ENCODE measurements at places on chromosomes 3 and 15.

DNA sequence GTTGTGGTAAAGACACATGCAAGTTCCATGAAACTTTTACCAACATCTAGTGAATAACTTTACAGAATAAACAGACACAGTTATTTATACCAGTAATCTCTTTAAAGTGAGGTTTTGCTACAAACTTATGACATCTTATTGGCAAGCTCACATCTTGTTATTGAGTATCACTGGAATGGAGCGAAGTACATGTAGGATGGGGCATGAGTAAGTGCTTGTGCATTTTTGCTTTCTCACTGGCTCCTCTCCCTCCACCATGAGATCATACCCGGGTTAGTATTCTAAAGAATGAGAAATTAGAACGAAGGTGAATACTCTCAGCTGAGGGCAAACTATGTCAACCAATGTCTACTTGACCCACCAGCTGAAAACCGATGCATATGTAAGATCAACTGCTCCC lies 193.3 kb upstream of the ZNF717 start:
- DNase-seq, result no peak

- DNase-seq, result no peak
These were observed 23.0 kb downstream of the PLSCR1 start for GRCh38 chr3:146521394-146521793.

- DNase-seq, result no peak
These were observed 12.7 kb upstream of the GHRL start for GRCh38 chr3:10305331-10305902.

DNA sequence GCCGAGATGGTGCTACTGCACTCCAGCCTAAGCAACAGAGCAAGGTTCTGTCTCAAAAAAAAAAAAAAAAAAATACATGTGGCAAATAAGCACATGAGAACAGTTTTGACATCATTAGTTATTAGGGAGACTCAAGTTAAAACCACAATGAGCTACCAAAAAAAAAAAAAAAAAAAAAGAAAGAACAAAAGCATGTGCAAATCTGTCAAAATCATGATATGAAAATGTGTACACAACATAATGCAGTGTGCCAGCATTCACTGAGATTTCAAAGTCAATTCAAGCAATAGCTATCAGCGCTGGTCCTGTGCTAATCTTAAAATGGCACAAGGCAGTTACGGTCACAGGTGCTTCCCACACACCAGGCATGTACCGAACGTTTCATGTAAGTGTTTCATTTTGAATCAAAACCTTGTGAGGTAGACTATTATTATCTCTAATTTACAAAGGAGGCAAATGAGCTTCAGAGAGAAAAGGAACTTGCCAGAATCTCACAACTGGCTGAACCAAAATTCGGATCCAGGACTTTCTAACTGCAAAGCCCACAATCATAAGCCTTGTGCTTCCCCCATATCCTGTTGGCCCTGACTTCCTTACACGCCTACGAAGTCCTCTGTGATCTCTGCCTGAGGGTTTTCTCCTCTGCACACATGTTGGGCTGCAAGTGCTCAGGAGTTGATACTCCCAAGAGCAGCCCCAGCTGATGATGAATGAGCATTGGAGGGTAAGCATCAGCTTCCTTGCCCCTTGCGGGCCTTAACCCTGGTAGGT lies 200.1 kb upstream of the PROK2 start:
- DNase-seq, result no peak

DNA sequence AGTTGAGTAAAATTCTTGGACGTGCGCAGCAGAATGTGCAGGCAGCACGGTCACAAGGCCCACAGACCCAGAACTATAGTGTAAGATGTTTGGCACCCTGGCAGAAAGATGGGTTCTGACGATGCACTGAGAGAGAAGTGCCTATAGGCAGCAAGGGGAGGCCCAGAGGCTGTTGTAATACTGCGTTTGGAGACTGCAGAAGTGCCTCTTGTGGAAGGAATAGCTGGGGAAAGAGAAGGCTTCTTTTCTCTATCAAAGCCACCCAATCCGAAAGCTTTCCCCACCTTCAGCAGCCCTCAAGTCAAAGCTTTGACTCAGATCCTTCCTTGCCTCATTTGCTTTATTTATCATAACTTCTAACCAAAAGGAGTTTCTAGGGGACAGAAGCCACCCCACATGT lies 5.2 kb upstream of the SIN3A start:
- no peak for DNase-seq

GRCh38 chr3:55619046-55619808 lies 132.1 kb upstream of the WNT5A start:
- DNase-seq, result peak; percentile 34

- DNase-seq, result no peak
These were observed 13.0 kb upstream of the APOD start for GRCh38 chr3:195596765-195597171.

- no peak for DNase-seq
These were observed 26.1 kb downstream of the ITGB5 start for GRCh38 chr3:124861041-124861440.

DNA sequence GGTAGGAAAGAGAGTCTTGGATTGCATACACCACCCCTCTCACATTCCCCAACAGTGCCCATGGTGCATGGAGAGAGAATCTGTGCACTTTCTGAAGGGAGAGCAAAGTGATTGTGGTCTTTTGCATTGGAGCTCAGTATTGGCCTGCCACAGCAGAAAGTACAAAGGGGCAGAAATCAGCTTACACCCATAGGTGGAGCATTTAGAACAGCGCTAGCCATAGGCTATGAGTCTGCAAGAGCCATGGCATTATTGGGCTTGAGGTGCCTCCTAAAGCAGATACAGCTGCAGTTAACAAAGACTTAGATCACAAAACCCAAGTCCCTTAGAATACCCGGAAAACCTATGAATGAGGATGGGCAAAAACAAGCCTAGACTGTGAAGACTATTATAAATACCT lies 21.8 kb downstream of the SI start:
- DNase-seq, result no peak

GRCh38 chr15:101773496-101774100 lies 29.7 kb upstream of the OR4F6 start:
- DNase-seq, result no peak

- DNase-seq, result no peak
These were observed 11.1 kb downstream of the CAPN7 start for GRCh38 chr3:15217011-15217671.

DNA sequence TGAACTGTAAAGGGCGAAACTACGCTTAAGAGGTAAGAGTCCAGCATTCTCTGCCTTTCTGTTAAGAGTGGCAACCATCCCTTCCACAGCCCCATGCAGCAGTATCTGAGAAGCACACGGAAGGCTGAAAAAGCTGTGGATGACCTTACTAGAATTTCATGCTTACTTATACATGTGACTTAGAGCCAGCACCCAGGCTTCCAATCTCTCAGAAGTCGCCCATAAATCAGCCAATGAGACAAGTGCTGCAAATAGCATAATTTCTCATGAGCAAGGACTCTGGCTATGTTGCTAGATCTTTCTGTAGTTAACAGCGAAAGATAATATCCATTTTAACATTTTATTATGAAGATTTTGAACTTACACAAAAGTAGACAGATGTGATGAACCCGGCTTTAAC lies 65.3 kb downstream of the IGF2BP2 start:
- no peak for DNase-seq

GRCh38 chr3:195549931-195550519 lies 6.9 kb upstream of the PPP1R2 start:
- no peak for DNase-seq

DNA sequence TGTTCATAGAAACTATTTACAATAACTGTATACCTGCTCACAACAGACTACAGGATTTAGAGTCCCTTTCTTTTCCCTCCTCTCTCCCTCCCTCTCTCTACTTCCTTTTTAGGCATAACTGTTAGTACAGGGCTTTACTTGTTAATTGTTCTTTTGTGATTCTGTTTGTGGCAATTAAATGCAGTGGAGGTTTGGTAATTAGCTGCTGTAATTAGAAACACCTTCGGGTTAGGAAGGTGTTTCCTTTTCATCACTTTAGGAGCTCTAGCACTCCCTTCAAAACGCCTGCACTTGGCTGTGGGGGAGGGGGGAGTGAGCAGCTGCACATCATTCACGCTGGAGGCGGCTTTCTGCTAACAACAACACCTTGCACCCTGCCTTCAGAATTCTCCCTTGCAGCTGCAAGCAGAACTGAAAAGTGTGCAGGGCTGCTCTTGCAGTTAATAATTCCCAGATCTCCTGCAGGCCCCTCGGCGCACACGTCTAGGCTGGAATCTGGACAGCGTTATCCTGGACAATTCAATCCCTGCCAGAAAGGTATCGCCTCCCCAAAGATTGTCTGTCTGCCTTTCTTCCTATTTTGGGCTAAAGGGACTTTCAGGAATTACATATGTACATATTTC lies 242.6 kb upstream of the RGMA start:
- no peak for DNase-seq

- no peak for DNase-seq
These were observed 71.9 kb downstream of the FOXB1 start for GRCh38 chr15:60076045-60076444.

DNA sequence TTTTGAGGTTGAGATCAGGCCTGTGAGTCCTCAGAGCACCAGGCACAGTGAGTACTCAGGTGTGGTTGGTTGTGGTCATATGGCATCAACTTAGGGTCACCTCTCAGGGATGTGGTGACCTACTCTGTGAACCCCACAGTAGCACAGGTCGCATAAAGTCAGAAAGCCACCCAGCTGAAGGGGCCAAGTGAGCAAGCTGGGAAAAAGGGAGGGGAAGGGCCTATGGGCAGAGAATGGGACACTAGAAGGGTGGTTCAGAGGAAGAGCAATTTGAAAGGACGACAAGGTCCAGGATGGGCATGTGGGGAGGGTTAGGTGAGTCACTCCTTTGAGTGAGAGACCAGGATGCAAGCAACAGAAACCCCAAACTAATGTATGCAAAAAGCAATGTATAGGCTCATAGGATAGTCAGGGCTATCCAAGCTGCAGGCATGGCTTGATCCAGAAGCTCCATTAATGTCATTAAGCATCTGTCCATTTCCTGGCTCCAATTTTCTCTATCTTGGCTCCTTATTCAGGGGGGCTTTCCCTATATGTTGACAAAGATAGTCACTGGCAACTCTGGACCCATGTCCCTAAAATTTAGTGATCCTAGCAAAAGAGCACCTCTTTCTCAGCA lies 33.5 kb downstream of the HMCES start:
- DNase-seq, result no peak

DNA sequence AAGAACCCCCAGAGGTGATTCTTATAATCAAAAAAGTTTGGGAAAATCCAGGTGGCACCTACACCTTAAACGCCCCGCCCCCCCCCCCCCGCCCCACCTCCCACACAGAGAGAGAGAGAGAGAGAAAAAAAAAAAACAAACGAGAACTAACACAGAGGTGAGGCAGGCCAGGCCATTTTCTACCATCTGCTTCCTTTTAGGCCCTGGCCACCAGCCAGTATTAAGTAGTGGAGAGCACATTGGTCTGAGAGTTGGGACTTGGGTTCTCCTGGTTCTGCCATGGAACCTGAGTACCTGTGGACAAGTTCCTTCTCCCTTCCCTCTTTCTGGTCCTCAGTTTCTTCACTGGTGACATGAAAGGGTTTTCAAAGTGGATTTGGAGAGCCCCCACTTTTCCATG lies 60.6 kb downstream of the SLC6A11 start:
- DNase-seq, result no peak

- DNase-seq, result peak; percentile 66
These were observed 37.9 kb downstream of the UBR1 start for GRCh38 chr15:43067717-43068461.

DNA sequence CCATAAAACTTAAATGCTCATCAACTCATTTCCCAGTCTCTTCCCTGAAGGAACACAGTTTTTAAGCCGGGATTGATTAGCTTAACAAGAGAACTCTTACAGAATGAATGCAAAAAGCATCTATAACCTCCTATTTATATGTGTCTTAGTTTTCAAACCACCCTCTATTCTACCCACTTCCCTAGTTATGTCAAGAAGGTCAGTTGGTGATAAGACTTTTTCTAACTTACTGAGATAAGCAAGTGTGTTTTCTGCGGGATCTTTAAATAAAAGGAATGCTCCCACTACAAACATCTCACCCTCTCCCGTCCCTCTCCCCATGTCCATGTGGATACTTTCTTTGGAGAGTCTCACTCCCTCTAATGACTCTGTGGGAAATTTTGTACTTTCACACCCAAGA lies 218.5 kb downstream of the SV2B start:
- no peak for DNase-seq

DNA sequence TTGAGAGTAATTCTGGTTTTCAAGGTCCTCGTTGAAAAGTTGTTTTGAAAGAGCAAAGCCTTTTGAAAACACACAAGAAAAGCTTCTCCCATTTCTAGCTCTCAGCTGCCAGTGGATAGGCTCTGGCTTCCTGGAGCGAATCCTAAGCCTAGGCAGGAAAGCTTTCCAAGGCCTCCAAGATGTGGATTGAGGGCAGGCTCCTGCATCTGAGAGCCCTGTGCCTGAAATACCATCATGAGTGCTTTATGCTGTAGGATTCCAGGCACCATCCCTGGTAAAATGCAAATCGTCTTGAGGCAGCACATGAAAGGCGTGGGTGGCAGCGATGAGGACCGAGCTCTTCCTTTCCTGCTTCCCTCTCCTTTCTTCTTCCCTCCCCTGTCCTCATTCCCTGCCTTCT lies 60.7 kb upstream of the CORO2B start:
- no peak for DNase-seq

DNA sequence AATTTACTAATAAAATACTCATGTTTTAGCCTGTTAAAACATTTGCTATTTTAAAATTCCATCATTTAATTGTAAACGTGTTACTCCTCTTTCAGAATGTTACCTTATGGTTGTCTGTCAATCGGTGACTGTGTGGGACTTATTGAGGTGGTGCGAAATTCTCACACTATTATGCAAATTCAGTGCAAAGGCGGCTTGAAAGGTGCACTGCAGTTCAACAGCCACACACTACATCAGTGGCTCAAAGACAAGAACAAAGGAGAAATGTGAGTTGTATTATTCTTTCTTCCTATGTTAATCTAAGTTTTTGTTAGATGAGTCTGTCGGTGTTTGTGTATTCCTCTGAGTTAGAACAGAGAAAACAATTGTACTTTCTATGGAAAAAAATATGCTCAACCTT lies 21.7 kb downstream of the KCNMB3 start:
- no peak for DNase-seq

DNA sequence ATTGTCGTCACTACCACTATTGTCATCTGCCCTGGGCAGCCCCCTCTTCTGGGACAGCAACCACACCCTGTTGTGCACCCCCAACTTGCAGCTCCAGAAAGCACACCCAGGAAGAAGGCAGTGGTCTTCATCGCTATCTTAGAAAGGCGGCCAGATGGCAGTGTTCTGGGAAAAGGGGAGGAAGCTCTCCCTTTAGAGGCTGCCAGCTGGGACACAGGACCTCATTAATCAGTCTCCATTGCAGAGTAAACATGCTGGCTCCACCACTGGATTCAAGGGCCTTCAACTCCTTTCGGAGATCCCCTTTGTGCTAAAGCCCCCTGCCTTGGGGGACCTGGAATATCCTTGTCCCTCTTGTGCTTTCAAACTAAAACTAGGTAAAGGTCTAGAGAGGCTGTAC lies 199.3 kb upstream of the LINGO1 start:
- DNase-seq, result no peak

GRCh38 chr3:197305854-197306253 lies 7.4 kb upstream of the DLG1 start:
- peak; percentile 86 for DNase-seq

GRCh38 chr3:126028096-126028495 lies 55.8 kb downstream of the SLC41A3 start:
- no peak for DNase-seq

All from fibroblast of skin of right quadriceps (primary cell).